Dermis blood vessel endothelial cell (primary cell): ENCODE measurements at places on chromosomes 12 and 14. TPM values are rescaled to one million over a fixed set of nuclear protein-coding genes. Genes with fewer than 3 reads are reported as not detected.

PZP gene
- total RNA-seq, result 0.70 and 2.4 TPM in 2 replicates

BBOF1 gene
- 1.3 and 2.6 TPM in 2 replicates for total RNA-seq

SENP1 gene
- total RNA-seq, result 15.1 and 15.7 TPM in 2 replicates

PPFIA2 gene
- not detected in 2 replicates for total RNA-seq

GXYLT1 gene
- total RNA-seq, result 25.2 and 44.2 TPM in 2 replicates

DIO2 gene
- total RNA-seq, result 0.51 TPM in 1 of 2 replicates, not detected in the other
